ENCODE measurements at places on chromosomes 13 and 19. TPM values are rescaled to one million over a fixed set of nuclear protein-coding genes. Genes with fewer than 3 reads are reported as not detected.

DNA sequence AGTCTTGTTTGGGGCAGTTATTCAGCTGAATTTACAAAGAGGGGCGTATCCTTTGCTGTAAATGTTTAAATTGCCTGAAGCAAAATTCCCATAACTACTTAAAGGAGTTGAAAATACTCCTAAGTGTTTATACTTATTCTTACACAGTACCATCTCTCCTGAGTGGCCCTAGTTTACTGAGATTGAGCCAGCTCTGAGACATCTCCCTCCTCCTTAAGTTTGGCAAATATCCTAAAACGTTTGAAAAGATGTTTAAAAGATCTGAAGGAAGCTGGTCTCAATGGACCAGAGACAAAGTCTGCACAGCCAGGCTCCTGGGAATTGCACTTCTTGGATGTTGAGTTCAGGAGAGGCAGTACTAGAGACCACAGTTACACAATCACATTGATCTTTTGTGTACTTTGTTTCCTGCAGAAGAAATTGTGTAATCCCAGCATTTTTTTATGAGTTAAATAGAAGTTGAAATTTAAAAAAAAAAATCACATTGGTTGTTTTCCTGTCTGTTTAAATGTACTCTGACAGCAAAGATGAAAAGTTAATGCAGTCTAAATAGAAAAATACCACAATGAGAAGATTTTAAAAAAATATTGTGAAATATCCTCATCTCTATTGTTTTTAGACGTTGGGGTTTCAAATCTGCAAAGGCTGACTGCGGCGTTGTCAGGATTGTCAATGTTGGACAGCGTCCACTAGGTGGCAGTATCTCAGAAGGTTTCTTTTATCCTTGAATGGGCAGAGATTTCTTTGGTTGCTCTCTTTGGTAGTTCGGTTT is 20.7 kb downstream of the TNFSF11 start:
- DNase-seq: peak; percentile 31

- DNase-seq: no peak
Observed at GRCh38 chr19:39247701-39248664, 673 bp downstream of the IFNL4 start.

GRCh38 chr19:30328096-30328495 is 44.1 kb upstream of the ZNF536 start:
- DNase-seq: no peak

DNA sequence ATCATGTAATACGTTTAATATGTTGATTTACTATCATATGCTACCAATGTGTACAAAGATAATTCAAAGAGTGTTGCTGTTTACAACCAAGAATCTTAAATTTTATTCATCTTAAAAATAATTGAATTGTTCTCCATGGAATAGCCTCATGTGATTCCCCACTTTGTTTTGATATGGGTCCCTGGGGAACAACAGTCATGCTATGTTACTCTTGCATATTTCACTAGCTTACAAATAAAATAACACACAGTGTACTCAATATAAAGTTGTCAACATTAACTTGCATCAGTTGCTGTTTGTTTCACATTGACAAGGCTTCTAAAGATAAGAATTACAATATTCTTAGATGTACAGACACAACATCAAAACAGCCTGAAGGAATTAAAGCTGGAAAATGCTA is 2.3 kb downstream of the ENOX1 start:
- DNase-seq: no peak

GRCh38 chr13:39023316-39023715 is 14.6 kb downstream of the PROSER1 start:
- DNase-seq: no peak

- DNase-seq: no peak
Observed at GRCh38 chr13:99165753-99166587, 34.7 kb upstream of the UBAC2 start.

DNA sequence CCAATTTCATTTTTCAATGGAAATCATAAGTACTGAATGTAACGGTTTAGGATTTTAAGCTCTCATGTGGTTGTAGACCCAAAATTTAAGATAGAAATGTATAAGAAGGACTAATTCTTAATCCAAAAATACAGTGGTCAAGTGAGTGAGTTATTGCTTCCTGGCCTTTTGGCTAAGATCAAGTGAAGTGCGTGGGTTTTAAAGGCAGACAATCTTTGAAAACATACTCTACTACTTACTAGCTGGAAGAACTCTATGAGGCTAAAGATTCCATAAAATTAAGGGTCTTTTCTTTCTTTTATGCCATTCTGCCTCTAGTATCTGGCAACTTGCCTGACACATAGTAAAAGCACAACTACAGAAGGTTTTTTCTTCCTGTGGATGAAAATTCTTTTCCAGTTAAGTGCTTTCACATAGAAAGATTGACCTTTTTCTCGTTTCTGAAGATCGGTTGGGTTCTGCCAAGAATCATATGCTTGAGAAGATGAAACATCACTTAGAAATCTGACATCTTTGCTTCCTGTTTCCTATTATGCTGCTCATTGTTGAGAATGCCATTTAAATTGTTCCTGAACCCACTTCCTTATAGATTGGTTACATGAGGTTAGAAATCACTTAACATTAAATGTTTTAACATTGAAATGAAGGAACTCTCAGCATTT is 26.4 kb upstream of the SCEL start:
- no peak for DNase-seq

- DNase-seq: no peak
Observed at GRCh38 chr19:11064831-11065303, 24.4 kb upstream of the LDLR start.

GRCh38 chr13:38821770-38822551 is 135.1 kb downstream of the FREM2 start:
- DNase-seq: no peak

GRCh38 chr19:18014197-18014596 is 6.2 kb downstream of the ARRDC2 start:
- DNase-seq: no peak

GRCh38 chr13:32895296-32895695 is 120.9 kb upstream of the KL start:
- DNase-seq: no peak

DNA sequence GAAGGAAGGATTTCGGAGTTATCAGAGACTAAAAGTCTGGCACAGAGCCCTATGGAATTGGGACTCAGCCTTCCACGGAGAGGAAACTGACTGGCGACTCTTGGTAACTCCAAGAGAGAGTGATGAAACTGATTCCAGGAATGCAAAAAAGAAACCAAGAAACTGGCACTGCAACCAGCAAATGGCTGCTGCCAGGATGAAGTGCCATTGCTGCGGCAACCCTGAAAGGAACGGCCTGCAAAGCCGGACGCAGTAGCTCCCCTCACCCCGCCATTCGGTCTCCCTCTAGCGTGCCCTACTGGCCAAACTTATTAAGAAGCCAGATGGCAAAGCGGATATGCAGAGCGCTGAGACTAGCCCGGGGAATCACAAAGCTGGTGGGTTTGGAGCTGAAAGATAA is 236.0 kb downstream of the PCDH9 start:
- no peak for DNase-seq

- DNase-seq: peak; percentile 51
Observed at GRCh38 chr19:2494447-2495129, 18.7 kb downstream of the GADD45B start.

- no peak for DNase-seq
Observed at GRCh38 chr13:106372199-106373155, 163.0 kb downstream of the EFNB2 start.

DNA sequence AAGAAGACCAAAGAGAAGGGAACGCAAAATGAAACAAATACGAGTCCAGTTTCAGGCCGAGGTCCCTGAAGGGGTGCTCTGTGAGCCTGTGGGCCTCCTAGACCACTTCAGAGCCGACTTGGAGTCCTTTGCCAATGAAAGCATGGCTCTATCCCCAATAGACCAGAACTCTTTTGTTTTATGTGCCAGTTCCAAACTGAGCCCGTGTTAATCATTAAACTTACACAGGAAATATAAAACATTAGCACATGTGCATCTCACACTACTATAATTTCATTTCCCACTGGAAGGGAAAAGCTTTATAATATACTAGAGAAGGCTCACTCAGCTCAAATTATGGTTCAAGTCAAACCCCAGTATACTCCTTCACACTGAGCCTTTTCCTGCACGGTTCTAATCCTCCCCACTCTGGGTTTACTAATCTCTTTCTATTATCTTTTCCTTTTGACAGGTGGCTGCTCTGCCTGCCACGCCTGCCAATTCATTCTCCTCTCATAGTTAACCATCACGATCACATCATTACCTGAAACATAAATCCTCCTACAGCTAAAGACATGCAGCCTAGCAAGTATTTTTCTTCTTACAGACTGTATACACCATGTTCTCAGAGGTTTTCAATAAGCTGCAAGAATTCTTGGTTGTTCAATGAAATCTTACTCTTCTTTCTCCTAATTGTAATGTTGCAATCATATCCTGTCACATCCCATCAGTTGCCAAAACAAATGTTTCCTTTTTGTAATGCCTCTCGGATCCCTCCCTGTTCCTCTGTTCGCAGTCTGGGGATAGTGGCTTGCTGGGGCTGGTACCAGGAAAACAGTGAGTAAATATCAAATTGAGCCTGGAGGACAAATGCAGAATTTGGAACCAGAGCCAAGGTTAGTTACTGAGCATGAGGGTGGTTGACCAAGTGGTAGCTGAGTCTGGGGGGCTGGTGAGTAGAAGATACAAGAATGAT is 18.8 kb upstream of the WASF3 start:
- DNase-seq: no peak

GRCh38 chr13:20142023-20142926 is 18.6 kb downstream of the GJA3 start:
- DNase-seq: no peak

- no peak for DNase-seq
Observed at GRCh38 chr13:32894589-32895001, 121.6 kb upstream of the KL start.

- no peak for DNase-seq
Observed at GRCh38 chr19:38852231-38853044, 2.7 kb upstream of the HNRNPL start.

DNA sequence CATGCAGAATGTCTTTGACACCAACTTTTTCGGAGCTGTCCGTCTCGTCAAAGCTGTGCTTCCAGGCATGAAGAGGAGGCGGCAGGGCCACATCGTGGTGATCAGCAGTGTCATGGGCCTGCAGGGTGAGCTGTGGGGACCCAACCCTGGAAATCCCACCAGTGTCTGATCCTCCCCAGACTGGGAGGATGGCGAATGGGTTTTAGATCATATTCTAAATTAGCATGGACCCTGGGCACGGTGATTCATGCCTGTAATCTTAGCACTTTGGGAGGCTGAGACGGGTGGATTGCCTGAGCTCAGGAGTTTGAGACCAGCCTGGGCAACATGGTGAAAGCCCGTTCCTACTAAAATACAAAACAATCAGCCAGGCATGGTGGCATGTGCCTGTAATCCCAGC is 5.5 kb downstream of the RDH8 start:
- DNase-seq: no peak

- DNase-seq: no peak
Observed at GRCh38 chr13:24458736-24459135, 53.8 kb downstream of the PARP4 start.

DNA sequence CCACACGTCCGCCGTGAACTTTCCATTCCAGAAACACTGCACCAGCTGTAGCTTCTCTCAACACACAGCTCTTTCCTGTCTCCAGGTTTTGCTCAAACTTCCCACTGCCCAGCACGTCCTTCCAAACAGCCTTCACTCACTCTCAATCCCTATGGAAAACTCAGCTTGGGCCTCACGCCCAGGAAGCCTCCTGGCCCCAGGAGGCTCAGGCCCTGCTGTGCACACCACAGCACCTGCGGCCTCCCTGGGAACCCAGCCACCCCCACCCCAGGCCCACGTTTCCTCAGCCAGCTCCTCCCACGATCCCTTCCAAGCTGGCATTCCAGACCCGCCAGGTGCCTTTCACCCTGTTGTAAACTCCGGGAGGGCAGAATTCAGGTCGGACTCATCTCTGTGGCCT is 35.2 kb downstream of the C13orf46 start:
- DNase-seq: no peak

GRCh38 chr13:114099191-114099590 is 33.2 kb downstream of the RASA3 start:
- no peak for DNase-seq

DNA sequence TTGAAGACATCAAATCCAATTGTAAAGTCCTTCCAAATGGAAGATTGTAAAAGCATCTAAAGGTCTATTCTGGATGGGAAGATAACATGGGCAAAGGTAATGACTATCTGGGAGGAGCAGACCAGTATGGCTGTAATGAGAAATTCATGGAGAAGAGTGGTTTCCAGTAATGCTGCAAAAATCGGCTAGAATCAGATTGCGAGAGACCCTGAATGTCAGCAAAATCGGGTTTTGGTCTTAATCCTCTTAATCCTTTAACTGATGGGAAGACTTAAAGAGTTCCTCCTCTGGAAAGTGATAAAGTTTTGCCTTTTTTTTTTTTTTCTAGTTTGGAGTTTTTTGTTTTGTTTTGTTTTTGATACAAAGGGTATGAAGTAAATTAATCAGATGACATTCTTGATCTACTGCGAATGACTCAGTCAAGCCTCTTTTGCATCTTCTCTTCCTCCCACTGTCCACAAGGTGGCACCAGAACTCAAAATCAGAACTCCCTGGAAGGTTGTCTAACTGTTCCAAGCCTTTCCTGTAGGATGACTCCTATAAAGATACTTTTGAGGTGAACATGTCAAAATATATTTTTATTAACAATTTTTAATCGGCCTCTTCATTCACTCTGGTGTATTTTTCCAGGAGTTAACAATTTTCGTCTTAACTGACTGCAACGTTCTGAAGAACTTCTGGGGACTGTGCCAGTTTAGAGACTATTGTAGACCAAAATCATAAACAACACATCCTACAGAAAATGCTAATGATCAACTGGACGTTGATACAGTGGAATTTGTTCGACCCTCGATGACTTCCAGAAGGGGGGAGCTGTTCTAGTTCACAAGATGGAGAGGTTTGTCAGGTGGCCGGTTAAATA is 213.3 kb upstream of the MIR17HG start:
- DNase-seq: peak; percentile 77

- DNase-seq: peak; percentile 4
Observed at GRCh38 chr13:59906413-59907049, 257.2 kb downstream of the DIAPH3 start.

DNA sequence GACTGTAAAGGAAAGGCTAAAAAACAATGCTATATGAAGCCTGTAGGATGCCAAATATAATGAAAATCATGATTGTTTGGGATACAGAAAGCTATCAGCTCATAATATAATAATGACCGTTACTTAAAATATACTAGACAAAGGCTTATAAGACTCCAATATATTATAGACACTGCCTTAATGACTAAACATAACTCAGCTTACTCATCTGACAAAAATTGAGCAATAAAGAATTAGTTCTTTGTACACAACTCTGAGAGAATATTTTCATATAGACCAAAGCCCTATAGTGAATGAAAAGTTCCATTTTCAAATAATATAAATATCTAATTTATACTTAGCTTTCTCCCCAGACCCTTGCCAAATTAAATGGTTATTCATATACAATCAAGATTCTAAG is 283.3 kb downstream of the DIAPH3 start:
- no peak for DNase-seq

GRCh38 chr13:27481766-27482165 is 31.4 kb upstream of the MTIF3 start:
- DNase-seq: peak; percentile 19

GRCh38 chr13:76672420-76672819 is 213.8 kb downstream of the KCTD12 start:
- DNase-seq: no peak

Gene CD209
- not detected for total RNA-seq

Gene RDH8
- not detected for total RNA-seq

Gene SIGLEC10
- 6.7 TPM for total RNA-seq

Gene APOC4
- not detected for total RNA-seq

Gene PLIN5
- total RNA-seq: 0.27 TPM

Gene CEACAM1
- total RNA-seq: 1.3 TPM

Gene BEST2
- total RNA-seq: not detected

Gene VSTM1
- total RNA-seq: 2.2 TPM

Gene GGN
- total RNA-seq: under 0.01 TPM

Gene KIR3DL3
- total RNA-seq: not detected

Gene CD177
- total RNA-seq: 5.4 TPM

Gene CD79A
- 17.2 TPM for total RNA-seq

Gene NBEA
- total RNA-seq: 4.6 TPM

Gene SLAIN1
- total RNA-seq: 25.9 TPM

Data from hematopoietic multipotent progenitor cell (in vitro differentiated cells).